ENCODE measurements at places on chromosomes 7 and 10. TPM values are rescaled to one million over a fixed set of nuclear protein-coding genes. Genes with fewer than 3 reads are reported as not detected.
A peak's percentile ranks its signal among the peaks of the same experiment; 100 is the strongest.

CALML5 gene
- total RNA-seq: not detected

SLC13A4 gene
- not detected for total RNA-seq

TAS2R4 gene
- total RNA-seq: 0.46 TPM

TMEM225B gene
- 0.66 TPM for total RNA-seq

MINDY3 gene
- total RNA-seq: 12.5 TPM

DNA sequence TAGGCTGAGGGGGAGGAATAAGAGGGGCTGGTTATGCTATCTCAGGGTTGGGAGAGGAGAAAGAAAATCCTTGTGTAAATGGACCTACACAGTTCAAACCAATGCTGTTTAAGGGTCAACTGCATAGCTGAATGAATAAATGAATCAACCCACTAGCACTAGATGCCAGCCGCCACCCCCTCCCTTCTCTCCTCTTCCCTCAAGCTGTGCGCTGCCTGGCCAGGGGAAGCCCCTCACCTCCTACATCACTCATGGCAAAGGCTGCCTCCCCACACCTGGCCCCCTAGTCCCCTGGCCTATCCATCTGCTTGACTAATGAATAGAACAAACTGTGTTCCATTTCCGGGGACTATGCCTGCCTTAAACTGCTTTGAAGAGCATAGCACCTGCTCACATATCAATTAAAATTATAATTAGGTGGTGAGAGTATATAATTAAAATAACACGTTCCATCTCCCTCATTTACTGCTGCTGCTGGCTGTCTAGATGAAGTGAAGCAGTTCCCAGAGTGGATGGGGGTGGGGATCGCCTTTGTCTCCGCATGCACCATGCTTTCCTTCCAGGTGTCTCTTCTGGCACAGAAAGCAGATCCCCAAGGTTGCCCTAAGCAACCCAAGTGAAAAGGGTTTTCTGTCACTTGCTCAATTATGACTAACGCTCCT lies 32.6 kb downstream of the GRID1 start:
- no peak overlapping the region for H3K27ac ChIP-seq
- no peaks in the 10 kb centered on the region for H3K36me3 ChIP-seq
- H3K27me3 ChIP-seq: no peaks in the 10 kb centered on the region
- DNase-seq: no peak
- no peak overlapping the region for H3K4me3 ChIP-seq

DNA sequence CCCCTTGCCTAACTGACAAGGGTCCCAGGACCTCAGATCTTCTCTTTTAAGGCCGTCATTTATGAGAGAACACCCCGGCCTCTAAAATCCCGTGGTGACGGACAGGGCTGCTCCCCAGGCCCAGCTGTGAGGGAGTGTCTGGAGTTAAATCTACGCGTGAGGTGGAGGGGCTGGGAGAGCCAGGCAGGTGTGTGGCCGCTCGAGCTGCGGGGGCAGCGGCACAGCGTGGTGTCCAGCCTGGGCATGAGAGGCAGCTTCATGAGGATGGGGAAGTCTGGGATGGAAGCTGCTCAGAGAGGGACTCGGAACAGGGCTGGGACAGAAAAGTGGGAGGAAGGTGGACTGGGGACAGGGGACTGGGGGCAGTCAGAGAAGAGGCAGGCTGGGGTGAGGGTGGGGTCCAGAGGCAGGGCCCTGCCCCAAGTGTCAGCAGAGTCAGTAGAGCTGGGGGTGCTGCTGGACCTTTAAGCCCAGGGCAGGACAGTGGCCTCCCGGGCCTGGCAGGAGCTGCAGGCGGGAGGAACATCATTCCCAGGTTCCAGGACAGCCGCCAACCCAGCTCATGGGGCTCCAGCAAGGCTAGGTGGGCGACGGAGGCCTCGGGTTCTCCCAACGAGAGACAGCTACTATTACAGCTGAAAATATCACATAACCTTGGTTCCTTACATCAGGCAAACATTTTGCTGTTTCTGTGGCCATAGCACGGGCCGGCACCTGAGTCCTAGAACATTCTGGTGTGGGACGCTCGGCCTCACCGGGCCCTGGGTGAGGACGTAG lies 55.2 kb downstream of the JAKMIP3 start:
- H3K36me3 ChIP-seq: no peaks in the 10 kb centered on the region
- H3K4me3 ChIP-seq: no peak overlapping the region
- H3K4me1 ChIP-seq: no peaks in the 10 kb centered on the region
- no peak overlapping the region for H3K27ac ChIP-seq

- no peaks in the 10 kb centered on the region for H3K36me3 ChIP-seq
- peaks cover 6% of the 10 kb centered on the region for H3K4me1 ChIP-seq
- no peak overlapping the region for H3K27ac ChIP-seq
- DNase-seq: no peak
These were observed 29.2 kb upstream of the TSPAN13 start for GRCh38 chr7:16724344-16724743.

DNA sequence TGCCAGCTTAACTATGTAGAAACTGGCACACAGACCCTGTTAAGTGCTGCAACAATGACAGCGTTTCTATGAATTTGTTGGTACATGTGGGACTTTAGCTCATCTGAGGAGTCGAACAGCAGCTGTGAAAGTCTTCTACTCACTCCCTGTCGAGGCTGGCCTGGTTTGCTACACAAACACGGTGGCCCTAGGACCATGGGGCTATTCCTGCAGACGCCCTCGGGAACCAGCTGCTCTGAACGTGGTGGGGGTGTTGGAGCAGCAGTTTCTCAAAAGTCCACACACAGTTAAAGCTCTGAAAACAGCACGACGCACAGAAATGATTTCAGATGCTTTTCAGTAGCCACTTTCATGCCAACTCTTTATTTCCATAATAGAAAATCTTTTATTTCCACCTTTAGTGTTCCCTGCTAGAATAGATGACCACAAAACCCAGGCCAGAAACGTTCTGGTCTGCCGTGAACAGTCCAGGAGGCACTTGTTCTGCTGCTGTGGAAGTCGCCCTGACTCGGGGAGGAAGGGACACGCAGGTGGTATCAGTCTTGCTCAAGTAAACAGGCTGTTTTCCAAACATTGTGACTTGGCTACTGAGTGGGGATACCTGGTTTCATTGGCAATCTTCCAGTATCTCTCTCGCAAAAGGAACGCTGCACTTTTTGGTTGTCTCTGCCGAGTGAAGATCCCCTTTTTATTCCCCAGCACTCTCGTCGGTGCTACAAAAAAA lies 21.5 kb downstream of the GUSB start:
- H3K27me3 ChIP-seq: no peaks in the 10 kb centered on the region
- H3K27ac ChIP-seq: no peak overlapping the region
- H3K36me3 ChIP-seq: peaks cover 32% of the 10 kb centered on the region
- H3K4me1 ChIP-seq: no peaks in the 10 kb centered on the region
- DNase-seq: no peak
- no peak overlapping the region for H3K4me3 ChIP-seq

DNA sequence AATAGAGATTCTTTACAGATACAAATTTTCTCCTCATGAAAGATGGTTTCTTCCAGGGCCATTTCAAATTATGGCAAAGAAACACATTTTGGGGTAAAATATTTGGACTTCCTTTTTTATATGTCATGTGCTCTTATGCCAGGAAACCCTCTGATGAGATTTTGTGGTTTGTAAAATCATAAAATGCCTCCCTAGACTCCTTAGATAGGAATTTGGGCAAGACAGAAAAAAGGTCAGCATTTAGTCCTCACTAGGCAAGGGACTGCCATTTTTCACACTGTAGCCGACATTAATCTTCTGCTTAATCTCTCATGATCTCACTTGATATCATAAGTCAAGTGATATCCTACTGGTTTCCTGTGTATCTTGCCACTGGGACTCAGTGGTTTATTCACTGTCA lies 286.4 kb downstream of the ARHGAP12 start:
- H3K36me3 ChIP-seq: no peaks in the 10 kb centered on the region
- no peak overlapping the region for H3K4me3 ChIP-seq
- no peaks in the 10 kb centered on the region for H3K27me3 ChIP-seq
- H3K27ac ChIP-seq: no peak overlapping the region
- DNase-seq: no peak
- no peaks in the 10 kb centered on the region for H3K4me1 ChIP-seq

GRCh38 chr10:93841961-93842360 lies 51.8 kb upstream of the SLC35G1 start:
- H3K27me3 ChIP-seq: no peaks in the 10 kb centered on the region
- H3K36me3 ChIP-seq: no peaks in the 10 kb centered on the region
- no peak overlapping the region for H3K27ac ChIP-seq
- no peak overlapping the region for H3K4me3 ChIP-seq
- H3K4me1 ChIP-seq: peaks cover 8% of the 10 kb centered on the region

DNA sequence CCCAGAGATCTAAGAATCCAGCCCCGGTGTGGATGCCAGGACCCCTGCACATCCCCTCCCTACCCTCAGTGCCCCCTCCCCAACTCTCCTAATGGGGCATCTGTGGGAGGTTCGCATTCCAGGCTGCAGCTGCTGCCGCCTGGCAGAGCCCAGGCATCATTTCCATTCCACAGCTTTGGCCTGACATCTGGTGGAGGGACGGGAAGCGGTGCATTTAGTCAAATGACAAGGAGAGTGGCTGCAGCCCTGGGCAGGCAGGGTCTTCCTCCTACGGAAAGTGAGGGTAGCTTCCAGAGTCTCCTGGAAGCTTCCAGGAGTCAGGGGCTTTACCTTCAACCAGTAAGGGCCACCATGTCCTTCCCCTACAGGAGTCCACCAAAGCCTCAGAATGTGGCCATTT lies 30.8 kb downstream of the PRLHR start:
- H3K4me3 ChIP-seq: no peak overlapping the region
- no peaks in the 10 kb centered on the region for H3K36me3 ChIP-seq
- no peaks in the 10 kb centered on the region for H3K27me3 ChIP-seq
- no peak overlapping the region for H3K27ac ChIP-seq
- H3K4me1 ChIP-seq: no peaks in the 10 kb centered on the region

GRCh38 chr7:96953676-96954513 lies 51.5 kb upstream of the DLX6 start:
- no peak overlapping the region for H3K27ac ChIP-seq
- DNase-seq: no peak
- H3K36me3 ChIP-seq: no peaks in the 10 kb centered on the region
- H3K27me3 ChIP-seq: peaks cover 8% of the 10 kb centered on the region
- H3K4me1 ChIP-seq: peaks cover 4% of the 10 kb centered on the region
- H3K4me3 ChIP-seq: no peak overlapping the region

DNA sequence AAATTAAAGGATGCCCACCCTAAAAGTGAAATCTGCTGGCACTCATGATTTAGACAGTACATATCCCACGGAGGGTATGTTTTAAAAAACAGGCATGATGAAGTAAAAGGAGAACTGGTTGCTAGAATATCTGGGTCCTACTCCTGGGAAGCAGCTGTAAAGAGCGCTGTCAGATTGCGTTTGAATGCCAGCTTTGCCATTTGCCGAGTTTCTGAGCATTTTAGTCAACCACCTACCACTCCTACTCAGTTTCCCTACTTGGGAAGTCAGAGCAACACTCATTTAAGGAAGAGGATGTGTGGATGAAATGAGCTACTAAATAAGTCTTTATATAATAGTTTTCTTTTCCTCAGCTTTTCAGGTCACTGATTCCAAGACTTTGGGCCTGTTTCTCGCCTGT lies 1.1 kb upstream of the UMAD1 start:
- no peak for DNase-seq
- no peak overlapping the region for H3K4me3 ChIP-seq
- H3K36me3 ChIP-seq: no peaks in the 10 kb centered on the region
- peak overlapping the region; percentile 94 for H3K27ac ChIP-seq

DNA sequence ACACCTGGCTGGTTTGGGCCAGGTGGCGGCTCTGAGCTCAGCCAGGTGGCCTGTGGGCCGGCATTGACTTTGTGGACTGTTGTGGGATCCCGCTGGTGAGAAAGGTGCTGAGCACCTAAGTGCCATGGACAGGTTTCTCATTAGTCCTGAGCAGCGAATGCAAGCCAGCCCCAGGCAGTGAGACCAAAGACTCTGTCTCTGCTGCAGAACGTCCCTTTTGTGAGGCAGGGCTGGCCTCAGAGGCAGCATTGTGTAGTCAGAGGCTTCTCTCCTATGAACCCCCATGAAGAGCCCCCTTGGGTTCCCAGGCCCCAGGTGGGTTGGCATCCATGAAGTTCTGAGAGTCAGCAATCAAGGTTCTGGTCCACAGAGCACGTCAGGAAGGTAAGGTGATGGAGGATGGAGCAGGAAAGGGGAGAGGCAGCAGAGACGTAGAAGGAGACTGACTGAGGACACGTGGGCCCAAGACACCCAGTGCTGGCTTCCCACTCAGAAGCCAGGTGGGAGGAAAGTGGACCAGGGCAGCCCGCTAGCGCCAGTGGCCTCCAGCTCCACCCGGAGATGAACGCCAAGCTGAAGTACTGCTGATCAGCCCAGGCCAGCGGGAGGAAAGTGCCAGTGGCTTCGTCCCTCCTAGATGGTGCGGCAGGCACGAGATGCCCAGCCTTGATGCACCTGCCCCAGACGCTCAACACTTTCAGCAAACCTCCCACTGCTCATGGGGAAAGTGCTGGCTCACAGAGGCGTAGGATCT lies 19.2 kb upstream of the PTPRN2 start:
- H3K4me3 ChIP-seq: no peak overlapping the region
- no peaks in the 10 kb centered on the region for H3K36me3 ChIP-seq
- H3K27me3 ChIP-seq: no peaks in the 10 kb centered on the region
- DNase-seq: no peak

DNA sequence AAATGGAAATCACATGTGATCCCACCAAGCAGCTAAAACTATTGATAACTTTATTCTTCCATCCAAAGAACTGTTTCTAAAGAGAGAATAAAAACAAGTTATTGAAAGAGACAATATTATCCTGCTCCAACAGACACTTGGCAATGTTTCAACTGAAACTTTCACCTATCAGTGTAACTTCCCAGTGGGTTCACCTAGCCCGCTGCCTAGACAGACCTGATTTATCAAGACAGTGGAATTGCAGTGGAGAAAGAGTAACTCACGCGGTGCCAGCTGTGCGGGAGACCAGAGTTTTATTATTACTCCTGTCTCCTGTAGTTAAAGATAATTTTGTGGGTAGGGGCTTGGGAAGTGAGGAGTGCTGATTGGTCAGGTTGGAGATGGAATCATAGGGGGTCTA lies 199.8 kb downstream of the AHR start:
- no peaks in the 10 kb centered on the region for H3K4me1 ChIP-seq
- H3K36me3 ChIP-seq: no peaks in the 10 kb centered on the region

GRCh38 chr7:69992938-69993337 lies 394.7 kb downstream of the AUTS2 start:
- H3K4me3 ChIP-seq: no peak overlapping the region
- no peaks in the 10 kb centered on the region for H3K36me3 ChIP-seq
- no peak overlapping the region for H3K27ac ChIP-seq
- H3K27me3 ChIP-seq: no peaks in the 10 kb centered on the region

DNA sequence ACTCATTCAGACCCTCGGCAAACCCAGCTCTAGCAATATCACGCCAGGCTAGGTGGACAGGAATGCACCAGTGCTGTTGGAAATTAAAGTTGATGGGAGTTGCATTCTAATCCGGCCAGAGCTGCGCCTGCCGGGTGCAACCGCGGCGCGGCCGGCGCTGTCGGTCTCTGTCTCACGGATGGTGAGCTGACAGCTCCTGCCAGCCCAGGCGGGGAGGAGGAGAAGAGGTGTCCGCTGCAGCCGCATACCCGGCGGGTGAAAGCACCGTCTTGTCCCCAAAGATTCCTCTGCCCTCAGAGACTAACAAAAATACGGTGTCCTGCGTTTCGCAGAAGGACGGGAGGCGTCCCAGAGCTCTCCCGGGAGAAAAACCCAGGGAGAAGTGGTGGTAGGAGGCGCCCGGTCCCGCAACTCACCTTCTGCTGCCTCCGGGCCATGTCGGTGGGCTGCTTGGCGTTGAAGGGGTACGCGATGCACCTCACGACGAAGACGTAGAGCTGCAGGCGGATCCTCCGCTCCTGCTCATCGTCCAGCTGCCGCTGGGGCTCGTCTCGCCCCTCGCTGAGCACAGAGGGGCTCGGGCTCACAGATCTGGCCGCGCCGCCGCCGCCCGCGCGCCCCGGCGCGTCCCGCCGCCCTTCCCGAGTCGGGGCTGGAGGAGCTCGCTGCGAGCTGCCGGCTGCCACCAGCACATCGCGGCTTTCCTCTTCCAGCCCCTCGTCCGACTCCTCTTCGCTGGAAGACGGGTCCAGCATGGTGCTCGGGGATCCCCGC lies 490 bp downstream of the CADPS2 start:
- H3K27ac ChIP-seq: peak overlapping the region; percentile 96
- H3K4me1 ChIP-seq: peaks cover 39% of the 10 kb centered on the region
